NCI-H1417 treated with DMSO at 0.1 percent for 48 hours (cell line): ENCODE measurements at places on chromosomes 4 and X.

DNA sequence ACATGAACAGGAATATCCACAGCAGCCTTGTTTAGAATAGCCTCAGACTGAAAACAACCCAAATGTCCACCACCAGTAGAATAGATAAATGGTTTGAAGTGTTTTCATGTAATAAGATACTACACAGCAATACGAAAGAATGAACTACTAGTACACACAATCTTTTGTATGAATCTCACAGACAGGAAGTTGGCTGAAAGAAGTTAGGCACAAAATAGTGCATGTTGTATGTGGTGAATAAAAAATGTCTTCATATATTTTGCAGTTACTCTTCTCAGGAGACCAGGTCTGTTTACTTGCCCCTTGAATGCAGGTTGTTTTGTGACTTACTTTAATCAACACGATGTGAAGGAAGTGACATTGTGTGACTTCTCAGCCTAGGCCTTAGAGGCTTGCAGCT is 75.9 kb upstream of the LEF1 start:
- no peak for DNase-seq

DNA sequence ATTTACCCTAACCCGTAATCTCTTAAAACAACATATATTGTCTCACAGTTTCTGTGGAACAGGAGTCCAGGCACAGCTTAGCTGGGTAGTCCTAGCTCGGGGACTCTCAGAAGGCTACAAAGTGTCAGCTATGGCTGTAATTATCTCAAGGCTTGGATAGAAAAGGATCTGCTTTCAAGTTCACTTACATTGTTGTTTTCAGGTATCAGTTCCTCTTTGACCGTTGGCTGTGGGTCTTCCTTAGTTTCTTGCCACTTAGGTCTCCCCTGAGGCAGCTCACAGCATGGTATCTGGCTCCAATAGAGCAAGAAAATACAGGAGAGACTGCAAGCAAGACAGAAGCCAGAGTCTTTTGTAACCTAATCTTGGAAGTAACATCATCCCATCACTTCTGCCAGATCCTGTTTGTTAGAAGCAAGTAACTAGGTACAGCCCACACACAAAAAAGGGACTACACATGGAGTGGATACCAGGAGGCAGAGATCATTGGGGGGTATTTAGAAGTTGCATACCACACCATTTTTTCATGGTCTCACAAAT is 137.0 kb downstream of the MAGEB5 start:
- DNase-seq, result no peak

DNA sequence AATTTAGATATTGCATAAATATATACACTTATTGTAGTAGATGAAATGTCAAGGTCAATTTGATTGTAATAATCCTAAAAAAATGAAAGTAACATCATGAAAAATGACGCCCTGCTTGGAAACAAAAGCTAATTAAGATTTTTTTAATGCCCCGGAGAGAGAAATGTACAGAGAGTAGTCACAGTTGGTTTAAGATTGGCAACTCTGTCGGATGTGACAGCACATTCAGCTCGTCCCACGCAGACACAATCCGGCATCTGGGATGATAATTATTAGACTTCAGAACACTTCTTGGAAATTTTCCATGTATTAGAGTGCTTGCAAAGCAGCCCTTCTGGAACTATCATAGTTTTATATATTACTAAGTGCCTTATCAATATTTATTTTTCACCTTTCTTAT is 478.0 kb downstream of the PDHA2 start:
- no peak for DNase-seq

- DNase-seq, result no peak
Observed at GRCh38 chrX:96563646-96564045, 121.0 kb upstream of the DIAPH2 start.

DNA sequence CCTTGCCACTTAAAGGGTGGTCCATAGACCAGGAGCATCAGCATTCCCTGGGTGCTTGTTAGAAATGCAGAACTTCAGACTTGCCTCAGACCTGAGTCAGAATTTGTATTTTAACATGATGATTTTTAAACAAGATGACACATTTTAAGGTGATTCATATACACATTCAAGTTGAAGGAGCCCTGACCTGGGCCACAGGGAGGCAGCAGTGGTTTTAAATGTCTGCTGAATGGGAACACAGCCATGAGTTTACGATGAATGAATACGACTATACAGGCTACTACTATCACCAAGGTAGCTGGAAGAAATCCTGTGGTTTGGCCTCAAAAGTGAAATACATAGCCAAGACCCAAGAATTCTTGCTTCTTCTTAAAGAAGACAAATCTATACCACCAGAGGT is 2.9 kb downstream of the HDAC8 start:
- DNase-seq, result no peak

- no peak for DNase-seq
Observed at GRCh38 chrX:68147848-68148247, 285.4 kb downstream of the OPHN1 start.

DNA sequence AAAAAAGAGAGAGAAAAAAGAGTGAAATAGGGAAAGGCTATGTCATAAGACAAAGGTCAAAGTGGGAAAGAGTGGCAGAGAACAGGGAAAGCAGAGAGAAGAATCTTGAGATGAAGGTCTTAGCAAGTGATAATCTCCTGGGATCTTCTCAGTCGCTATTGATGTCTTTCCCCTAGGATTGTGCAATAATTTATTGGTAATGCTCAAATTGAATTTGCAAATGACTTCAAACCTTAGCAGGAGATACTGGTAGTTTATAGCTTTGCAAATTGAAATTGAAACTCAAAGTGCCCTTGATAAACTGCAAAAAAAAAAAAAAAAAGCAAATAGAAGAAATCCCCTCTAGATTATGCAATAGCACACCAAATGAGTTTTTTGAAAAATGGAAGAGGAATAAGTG is 45.7 kb upstream of the MID1 start:
- no peak for DNase-seq

DNA sequence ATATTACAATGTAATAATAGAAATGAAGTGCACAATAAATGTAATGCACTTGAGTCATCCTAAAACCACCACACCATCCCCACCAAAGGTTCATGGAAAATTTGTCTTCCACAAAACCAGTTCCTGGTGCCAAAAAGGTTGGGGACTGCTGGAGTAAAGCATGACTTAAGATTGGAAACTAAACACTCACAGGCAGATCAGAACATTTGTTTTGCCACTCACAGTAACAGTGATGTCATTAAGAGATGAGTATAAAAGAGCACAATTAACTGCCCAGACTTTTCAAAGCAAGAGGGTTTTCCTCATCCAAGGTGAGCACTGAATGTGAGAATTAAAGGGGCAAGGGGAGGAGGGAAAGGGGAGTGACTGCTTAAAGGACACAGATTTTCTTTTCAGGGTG is 35.6 kb downstream of the MAP7D3 start:
- no peak for DNase-seq

DNA sequence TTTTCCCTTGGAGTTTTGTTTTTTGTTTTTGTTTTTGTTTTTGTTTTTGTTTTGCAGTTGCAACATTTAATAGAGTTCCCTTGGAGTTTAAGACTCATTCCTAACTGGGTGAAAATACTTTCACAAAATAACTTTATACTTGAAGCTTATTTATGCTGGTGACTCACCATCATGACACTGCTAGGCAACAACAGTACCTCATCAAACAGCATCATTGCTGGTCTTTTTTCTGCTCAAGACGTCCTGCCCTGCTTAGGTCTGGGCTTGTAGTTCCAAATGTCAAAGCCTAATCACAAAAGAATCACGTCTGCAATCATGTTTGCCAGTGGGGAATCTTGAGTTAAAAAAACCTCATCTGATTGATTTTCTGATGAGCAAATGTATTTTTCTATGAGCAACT is 105.7 kb upstream of the PRPS2 start:
- DNase-seq, result no peak

GRCh38 chr4:76948443-76949275 is 893 bp upstream of the SEPTIN11 start:
- DNase-seq, result no peak

DNA sequence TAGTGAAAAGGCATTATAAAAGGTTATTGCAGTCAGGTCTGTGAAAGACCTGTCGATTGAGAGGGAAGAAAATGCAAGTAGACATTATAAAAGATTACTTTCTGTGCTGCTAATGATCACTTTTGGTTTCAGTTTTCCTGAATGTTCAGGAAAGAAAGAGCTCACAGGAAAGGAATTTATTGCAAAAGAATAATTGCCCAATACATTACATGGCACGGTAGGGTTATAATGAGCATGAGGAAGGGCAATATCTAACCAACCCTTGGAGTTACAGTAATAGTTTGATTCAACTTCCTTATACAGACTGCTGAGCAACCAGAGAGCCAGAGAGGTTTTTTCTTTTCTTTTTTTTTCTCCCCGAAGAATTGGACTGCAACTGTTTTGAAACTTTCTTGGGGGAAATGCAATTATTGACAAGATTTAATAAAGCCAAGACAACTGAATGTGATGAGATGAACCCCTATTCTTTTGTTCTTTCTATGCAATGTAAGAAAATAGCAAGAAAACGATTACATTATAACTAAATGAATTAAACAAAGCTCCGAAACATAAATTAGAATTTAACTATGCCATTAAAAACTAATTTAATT is 247.0 kb downstream of the C4orf33 start:
- no peak for DNase-seq

DNA sequence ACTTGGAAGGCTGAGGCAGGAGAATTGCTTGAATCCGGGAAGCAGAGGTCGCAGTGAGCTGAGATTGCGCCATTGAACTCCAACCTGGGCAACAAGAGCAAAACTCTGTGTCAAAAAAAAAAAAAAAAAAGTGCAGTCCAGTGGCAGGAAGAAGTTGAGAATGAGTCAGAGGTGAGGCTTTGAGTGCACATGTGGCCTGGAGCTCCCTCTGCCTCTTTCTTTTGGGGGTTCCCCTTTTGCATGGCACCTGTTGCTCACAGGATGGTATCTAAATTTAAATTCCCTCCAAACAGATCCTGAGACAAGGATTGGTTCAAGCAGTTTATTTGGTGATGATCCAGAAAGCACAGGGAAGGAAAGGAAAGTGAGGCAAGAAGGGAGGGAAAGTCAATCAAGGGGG is 151.4 kb upstream of the STX18 start:
- no peak for DNase-seq

GRCh38 chr4:121243485-121243884 is 79.4 kb upstream of the TNIP3 start:
- DNase-seq, result no peak

DNA sequence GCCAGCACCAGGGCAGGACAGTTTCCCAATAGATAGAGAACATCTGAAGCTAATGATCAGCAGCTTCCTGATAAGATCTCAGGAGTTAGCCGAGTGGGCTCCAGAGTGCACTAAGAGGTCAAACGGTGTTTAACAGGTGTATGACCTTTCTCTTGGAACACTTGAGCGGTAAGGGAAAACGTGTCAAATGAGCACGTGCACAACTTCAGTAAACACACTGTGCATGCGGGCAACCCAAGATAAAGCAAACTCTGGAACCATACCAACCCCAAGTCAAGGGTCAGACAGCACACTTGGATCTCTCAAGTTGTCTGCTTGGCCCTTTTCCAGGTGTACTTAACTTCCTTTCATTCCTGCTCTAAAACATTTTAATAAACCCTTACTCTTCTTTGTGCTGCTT is 1941.5 kb upstream of the PCDH10 start:
- DNase-seq, result no peak

GRCh38 chrX:78650906-78651437 is 8.2 kb downstream of the RTL3 start:
- no peak for DNase-seq

DNA sequence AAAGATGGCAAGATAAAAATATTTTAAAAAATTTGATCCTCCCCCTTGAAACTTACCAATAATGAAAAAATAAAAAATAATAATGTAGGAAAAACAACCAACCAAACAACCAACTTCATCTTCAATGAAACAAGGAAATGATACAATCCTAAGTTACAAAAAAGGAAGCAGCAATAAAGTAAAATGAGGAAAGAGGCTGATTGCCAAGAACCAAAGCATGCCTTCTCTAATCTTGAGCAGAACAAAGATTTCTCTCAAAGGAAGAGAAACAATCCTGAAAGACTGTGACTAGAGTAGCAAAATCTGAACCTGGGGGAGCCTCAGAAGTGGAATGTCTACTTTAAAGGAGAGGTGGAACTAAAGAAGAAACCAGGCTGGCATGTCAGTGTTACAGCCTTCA is 10.9 kb upstream of the WDFY3 start:
- no peak for DNase-seq

- no peak for DNase-seq
Observed at GRCh38 chr4:4182835-4183568, 43.7 kb downstream of the OTOP1 start.

GRCh38 chr4:126482311-126482710 is 1150.4 kb upstream of the INTU start:
- DNase-seq, result no peak

- DNase-seq, result no peak
Observed at GRCh38 chr4:123632693-123633030, 236.1 kb downstream of the SPRY1 start.

- DNase-seq, result no peak
Observed at GRCh38 chr4:160316036-160316435, 1213.2 kb downstream of the RAPGEF2 start.

- DNase-seq, result no peak
Observed at GRCh38 chr4:61251129-61251528, 51.0 kb downstream of the ADGRL3 start.

DNA sequence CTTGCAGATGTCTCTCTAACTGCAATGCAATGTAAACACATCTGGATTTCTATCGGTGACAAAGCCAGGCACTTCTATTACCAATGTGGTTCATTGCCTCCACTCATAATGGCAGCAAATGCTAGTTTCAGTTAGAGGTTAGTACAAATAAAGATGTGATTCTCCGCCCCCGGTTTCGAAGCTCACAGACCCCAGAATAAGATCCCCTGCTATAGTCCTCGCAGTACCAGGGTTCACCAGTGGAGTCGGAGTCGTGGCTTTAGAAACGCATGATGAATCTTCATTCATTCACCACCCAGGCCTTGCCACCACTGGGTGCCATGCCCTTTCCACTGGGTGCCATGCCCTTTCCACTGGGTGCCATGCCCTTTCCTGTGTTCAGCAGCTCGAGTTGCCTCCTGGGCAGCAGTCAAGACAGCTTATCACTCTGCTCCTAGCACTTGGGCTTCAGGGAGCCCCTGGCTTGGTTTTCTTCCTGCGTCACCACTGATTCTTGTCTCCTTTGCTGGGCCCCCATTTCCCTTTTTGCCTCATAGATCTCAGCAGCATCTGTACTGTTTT is 3.5 kb upstream of the NAA10 start:
- no peak for DNase-seq

DNA sequence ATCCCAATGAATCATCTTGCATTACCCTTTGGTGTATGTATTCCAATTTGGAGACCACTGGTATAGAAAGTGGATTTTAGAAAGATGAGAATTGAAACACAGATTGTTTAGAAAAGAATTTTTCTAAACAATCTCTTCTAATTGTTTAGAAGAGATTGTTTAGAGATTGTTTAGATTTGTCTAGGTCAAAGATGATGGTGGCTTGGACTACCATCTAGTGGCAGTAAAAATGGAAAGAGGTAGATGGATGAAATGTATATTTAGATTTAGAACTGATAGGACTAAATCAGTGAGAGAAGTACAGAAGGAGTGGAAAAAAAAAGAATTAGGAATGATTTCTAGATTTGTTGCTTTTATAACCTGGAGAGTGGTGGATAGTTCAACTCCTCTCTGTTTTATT is 70.6 kb downstream of the ARSJ start:
- DNase-seq, result no peak
